ENCODE measurements at places on chromosomes 4 and X. TPM values are rescaled to one million over a fixed set of nuclear protein-coding genes. Genes with fewer than 3 reads are reported as not detected.

The RAB9B gene
- total RNA-seq = 1.0 TPM

The HMGN5 gene
- 0.88 TPM for total RNA-seq

The PLK4 gene
- total RNA-seq = 8.3 TPM

The NMU gene
- not detected for total RNA-seq

The ZMAT1 gene
- 5.2 TPM for total RNA-seq

- H3K4me1 ChIP-seq = no peaks in the 10 kb centered on the region
- H3K27me3 ChIP-seq = no peaks in the 10 kb centered on the region
- no peak overlapping the region for H3K4me3 ChIP-seq
- no peaks in the 10 kb centered on the region for H3K36me3 ChIP-seq
- DNase-seq = no peak
Measured at GRCh38 chr4:105859233-105859632, 36.0 kb upstream of the NPNT start.

DNA sequence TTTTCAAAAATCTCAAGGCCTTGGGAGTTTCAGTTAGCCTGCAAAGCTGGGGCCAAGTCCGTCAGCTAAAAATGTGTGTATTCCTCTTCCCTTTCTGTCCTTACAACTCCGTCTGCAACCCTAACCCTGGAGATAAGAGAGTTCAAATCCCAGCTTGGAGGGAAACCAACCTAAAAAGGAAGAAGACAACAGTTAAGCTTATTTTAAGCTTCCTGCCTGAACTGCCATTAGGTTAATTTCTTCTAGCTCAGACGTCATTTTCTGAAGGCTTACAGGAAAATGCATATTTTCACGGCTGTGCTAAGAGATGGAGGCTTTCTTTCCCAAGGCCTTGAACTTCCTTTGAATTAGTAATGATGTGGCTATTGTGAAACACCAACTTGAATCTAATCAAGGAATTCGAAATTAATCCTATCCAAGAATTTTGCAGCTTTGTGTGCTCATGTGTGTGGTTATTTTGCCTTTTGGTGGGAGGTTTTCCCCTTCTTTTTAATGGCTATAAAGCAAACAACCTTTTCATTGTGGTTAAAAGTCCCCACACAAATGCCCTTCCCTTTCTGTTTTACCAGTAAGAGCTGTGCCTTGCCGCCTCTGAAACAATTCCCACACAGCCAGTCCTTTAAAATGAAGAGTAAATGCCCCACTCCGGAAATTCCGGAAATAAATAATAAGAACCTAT lies 103.5 kb downstream of the IRF2 start:
- no peak for DNase-seq
- H3K4me3 ChIP-seq = no peak overlapping the region
- no peaks in the 10 kb centered on the region for H3K27me3 ChIP-seq
- H3K27ac ChIP-seq = no peak overlapping the region
- H3K4me1 ChIP-seq = no peaks in the 10 kb centered on the region

GRCh38 chr4:2436301-2436700 lies 17.5 kb downstream of the CFAP99 start:
- no peak overlapping the region for H3K4me3 ChIP-seq
- H3K4me1 ChIP-seq = no peaks in the 10 kb centered on the region
- H3K27ac ChIP-seq = no peak overlapping the region
- peak; percentile 60 for DNase-seq
- H3K27me3 ChIP-seq = no peaks in the 10 kb centered on the region
- H3K36me3 ChIP-seq = no peaks in the 10 kb centered on the region

DNA sequence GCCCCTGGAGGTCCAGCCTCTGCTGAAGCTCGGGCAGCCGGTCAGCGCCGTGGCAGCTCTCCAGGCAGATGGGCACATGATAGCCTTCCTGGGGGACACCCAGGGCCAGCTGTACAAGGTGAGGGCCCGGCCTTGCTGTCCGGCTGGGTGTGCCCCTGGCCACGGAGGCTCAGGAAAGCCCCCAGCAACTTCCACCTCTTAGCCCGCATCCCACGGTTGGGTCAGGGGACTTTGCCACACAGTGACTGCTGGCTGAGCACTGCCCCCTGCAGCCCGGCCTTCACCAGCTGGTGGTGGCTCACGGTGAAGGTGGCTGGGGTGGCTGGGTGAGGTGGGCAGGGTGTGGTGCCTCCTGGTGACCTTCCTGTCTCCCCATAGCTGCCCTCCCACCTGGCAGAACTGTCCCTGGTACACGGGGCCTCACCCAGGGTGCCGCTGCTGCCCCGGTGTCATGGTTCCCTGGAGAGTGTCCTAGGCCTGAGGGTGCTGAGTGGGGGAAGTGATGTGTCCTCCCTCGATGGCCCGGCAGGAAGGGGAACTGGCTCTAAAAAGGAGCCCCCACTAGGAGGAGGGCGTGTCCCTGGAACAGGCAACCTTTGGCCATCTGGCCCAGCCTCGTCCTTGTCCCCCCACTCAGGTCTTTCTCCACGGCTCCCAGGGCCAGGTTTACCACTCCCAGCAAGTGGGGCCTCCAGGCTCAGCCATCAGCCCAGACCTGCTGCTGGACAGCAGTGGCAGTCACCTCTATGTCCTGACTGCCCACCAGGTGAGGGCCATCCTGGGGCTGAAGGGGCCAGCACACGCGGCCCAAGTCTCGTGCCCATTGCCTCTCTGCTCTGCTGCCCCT lies 4.5 kb downstream of the PLXNB3 start:
- no peaks in the 10 kb centered on the region for H3K36me3 ChIP-seq
- peak; percentile 39 for DNase-seq
- no peak overlapping the region for H3K4me3 ChIP-seq
- H3K4me1 ChIP-seq = no peaks in the 10 kb centered on the region
- H3K27me3 ChIP-seq = no peaks in the 10 kb centered on the region
- no peak overlapping the region for H3K27ac ChIP-seq

- DNase-seq = no peak
- H3K36me3 ChIP-seq = no peaks in the 10 kb centered on the region
- H3K27me3 ChIP-seq = no peaks in the 10 kb centered on the region
- H3K4me3 ChIP-seq = no peak overlapping the region
- H3K27ac ChIP-seq = no peak overlapping the region
Measured at GRCh38 chrX:45959567-45959966, 585.7 kb downstream of the ZNF674 start.

DNA sequence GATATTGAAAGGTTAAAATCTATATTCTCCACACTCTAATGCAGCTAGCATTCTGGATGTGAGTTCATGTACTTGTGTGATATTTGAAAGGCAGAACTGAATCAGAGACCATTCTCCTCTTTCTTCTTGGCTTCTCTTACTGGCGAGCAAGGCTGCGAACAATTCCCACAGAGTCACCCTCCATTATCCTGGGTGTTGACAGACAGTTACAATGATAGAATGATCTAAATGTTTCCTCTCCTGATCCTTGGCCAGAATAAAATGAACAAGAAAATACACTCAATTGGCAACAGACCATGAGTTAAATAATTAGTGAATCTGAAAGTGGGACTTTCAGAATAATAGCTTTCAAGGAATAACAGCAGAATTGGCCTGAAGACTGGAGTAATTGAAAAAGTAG lies 342.8 kb downstream of the RAPGEF2 start:
- no peaks in the 10 kb centered on the region for H3K27me3 ChIP-seq
- H3K36me3 ChIP-seq = no peaks in the 10 kb centered on the region
- DNase-seq = no peak
- no peaks in the 10 kb centered on the region for H3K4me1 ChIP-seq

DNA sequence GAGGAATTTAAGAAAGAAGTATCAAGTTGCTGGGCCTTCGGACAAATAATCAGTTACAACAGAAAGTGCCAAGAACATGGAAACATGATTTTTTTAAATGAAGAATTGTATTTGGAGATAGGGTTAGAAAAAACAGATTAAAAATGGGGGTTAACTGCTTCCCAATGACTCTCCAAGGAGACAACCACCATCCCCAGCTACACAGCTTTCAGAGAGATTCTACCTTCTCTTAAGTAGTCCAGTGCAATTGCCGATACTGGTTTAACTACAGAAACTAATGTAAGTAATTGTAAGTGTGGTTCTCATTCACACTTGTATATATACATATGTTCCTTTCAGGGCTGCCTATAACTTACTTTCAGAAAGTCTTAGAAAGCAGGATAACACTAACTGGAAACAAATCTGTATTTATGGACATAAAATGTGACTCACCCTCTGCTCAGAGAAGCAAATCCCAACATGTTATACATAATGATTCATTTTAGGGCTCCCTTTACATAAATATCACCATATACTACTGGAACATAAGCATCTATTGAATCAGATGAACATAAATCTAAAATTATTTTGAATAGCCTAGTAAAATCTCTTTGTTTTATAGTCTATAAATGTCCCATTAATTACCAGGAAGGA lies 248.9 kb upstream of the UGT8 start:
- no peaks in the 10 kb centered on the region for H3K36me3 ChIP-seq
- H3K4me1 ChIP-seq = no peaks in the 10 kb centered on the region
- H3K4me3 ChIP-seq = no peak overlapping the region
- H3K27ac ChIP-seq = no peak overlapping the region
- H3K27me3 ChIP-seq = no peaks in the 10 kb centered on the region
- no peak for DNase-seq

DNA sequence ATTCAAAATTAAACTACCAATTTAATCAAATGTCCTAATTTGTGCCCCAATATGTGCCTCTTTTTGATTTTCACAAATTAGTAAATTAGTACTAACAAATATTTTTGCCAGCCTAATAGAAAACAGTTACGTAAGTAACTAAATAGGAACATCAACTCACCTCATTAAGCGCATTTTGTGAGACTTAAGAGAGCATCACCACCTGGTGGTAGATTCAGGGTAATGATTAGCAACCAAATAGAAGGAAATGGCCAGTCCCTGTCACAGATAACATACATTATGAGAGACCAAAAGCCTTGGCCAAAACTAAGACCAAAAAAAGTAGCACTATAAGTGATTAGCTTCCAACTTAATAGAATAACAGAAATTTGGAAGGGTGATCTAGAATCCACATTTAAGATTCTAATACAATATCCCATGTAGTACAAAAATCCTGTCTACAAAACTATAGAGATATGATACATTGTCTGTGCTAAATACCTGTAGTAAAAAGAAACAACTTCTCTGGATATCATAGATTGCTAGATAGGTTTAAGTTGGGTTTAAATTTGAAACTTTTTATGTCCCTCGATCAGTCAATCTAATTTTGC lies 46.7 kb downstream of the C4orf46 start:
- H3K27ac ChIP-seq = no peak overlapping the region
- DNase-seq = no peak
- H3K4me3 ChIP-seq = no peak overlapping the region
- no peaks in the 10 kb centered on the region for H3K4me1 ChIP-seq
- no peaks in the 10 kb centered on the region for H3K36me3 ChIP-seq
- no peaks in the 10 kb centered on the region for H3K27me3 ChIP-seq
